MV-4-11 (cell line): ENCODE measurements at places on chromosomes 7 and 10.
A peak's percentile ranks its signal among the peaks of the same experiment; 100 is the strongest.

GRCh38 chr7:84970670-84971069 is 216.2 kb downstream of the SEMA3D start:
- DNase-seq: no peak

GRCh38 chr10:1329622-1330021 is 273.4 kb downstream of the WDR37 start:
- DNase-seq: no peak

- DNase-seq: peak; percentile 80
Measured at GRCh38 chr10:72248468-72249151, 25.1 kb upstream of the DDIT4 start.

- no peak for DNase-seq
Measured at GRCh38 chr10:110737886-110738634, 93.9 kb downstream of the RBM20 start.

- DNase-seq: no peak
Measured at GRCh38 chr7:42127232-42127622, 109.8 kb downstream of the GLI3 start.

DNA sequence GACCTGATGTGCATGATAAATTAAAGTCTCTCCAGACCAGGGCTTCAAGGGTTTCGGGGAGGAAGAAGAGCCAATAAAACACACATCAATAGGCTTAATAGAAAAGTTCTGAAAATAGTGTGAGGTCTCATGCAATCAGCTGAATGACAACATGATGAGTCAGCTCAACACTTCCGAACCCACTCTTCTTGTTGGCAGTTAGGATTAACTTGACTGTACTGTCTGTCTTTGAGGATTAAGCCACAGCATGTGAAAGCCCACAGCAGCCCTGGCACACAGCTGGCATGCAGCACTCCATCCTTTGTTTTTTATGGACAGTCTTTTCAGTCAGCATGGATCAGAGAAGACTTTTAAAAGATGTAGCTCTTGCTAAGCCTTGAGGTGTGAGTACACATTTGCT is 526.9 kb upstream of the VSTM2A start:
- peak; percentile 38 for DNase-seq

DNA sequence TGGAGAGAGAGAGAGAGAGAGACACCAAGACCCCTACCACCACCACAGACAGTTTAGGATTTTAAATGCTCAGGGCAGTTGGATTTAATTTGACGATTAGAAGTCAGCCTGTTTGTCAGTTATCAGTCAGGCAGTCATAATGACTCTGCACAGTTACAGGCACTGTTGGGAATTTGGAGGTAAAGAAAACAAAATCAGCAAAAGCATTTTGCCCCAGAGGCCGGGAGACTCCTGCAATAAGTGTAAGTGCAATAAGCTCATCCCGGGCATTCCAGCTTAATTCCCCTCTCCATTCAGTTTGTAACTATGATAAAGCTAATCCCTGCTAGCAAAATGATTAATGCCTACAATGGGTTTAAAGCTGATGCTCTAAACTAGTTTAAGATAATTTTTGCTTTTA is 13.5 kb downstream of the SEMA3C start:
- DNase-seq: no peak

- DNase-seq: no peak
Measured at GRCh38 chr10:103726637-103727036, 128.7 kb downstream of the SH3PXD2A start.

- no peak for DNase-seq
Measured at GRCh38 chr10:118633786-118634185, 38.3 kb upstream of the PRLHR start.

DNA sequence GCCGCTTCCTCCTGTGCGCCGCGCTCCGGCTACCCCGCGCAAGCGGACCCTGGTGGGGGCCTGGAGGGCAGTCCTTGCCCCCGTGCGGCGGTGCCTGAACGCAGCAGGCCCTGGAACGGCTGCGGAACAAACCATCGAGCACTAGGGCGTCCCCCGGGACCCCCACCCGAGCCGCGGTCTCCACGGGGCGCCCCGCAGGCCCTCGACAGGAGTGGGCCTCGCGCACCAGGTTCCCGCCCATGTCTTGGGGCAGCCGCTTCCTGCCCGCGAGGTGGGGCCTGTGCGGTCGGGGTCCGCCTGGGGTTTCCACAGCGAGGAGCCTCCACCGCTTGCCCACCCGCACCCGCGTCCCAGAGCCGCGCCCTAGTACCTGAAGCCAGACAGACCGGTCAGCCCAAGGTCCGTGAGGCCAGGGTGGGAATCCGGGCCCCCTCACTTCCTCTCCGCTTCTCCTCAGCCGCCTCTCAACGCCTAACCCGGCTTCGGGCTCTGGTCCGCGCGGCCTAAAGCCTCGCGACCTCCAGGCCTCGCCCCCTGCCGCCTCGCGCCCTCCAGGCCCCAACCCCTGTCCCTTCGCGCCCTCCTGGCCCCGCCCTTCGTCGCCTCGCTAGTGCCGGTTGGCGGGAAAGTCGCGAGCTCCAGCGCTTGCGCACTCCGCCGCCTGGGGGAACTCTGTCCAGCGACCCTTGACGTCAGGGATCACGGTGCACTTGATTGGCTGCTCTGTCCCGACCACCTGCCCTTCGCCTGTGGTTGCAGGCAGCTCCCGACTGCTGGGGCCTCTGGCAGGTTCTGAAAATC is 7.0 kb upstream of the GBX1 start:
- DNase-seq: no peak

- DNase-seq: no peak
Measured at GRCh38 chr7:27110186-27111031, 7.9 kb upstream of the HOXA2 start.

DNA sequence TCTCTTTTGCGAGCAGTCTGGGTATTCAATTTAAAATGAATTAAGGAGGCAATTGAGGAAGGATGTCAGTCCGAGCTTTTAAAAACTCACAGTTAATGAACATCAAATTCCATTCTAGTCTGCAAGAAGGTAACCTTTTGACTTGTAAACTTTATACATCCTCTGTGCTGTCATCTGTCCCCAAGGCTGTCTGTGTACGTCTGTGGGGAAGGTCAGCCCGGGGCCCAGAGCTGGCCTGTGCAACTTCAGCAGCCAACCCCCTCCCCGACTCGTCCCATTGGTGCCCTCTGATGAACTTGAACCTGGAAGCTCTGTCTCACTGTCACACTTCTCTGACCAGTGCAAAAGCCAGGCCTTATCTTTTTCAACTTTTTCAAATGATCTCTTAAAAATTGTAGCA is 80.3 kb downstream of the CCDC3 start:
- DNase-seq: no peak

DNA sequence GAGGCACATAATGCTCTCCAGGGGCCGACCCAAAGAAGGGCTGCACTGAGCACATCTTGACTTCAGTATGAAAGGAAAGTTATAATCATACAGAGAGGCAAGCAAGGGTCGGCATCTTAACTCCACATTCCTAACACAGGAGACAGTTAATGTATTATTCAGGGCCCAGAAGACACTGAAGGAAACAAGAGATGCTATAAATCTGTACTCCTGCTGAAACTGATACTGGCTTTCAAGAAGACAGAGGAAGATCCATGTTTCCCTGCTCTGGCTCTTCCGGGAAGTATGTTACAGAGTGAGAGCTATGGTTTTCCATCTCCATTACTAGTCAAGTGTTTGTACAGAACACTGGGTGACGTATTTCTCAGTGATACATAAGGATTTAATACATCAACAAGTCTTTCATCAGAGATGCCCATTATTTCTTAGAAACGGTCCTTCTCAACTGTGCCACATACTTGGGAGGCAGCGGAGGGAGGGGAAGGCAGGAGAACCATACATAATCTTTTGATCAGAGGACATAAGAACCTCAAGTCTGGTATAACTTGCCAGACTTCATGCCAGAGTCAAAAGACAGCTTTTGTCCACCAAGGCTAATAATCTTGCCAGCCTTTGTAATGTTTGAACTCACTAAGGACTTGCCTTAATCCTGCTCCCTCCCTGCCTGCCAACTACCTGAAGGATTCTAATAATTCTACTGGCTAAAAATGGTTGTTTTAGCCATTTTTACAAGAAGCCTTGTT is 58.1 kb downstream of the ENO4 start:
- DNase-seq: no peak

DNA sequence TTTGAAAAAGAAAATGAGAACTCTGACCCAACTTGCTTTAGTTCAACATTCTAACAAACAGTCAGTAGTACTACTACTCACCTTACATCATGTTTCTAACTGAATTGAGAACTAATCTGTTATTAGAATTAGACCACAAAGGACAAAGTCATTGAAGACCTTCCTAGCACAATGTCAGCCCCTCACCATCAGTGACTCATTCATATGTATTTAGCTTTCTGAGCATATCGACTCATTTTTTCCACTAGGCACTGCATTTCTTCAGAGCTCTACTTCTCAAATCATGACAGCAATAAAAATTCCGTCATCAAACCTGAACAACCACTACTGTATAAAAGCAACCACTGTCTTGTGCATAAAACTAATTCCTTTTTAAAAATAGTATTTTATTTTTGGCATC is 4.4 kb upstream of the LRRN3 start:
- no peak for DNase-seq

DNA sequence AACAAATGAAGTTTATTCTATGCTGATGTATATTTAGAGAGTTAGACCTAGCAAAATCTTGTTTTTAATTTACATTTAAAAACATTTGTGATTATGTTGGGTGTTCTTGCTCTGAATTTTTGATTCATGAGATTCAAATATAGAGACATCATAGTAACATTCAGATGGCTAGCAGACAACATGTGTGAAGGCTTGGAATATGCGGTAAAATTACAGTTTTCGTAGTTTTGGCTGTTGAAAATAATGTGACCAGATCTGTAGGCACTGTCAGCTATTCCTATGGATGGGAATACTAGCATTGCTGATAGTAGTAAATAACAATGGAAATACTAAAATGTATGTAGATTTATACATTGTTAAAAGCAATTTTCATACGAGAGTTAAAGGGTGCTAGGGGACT is 131.9 kb downstream of the KAT6B start:
- no peak for DNase-seq

GRCh38 chr10:120392245-120392644 is 64.8 kb upstream of the PLPP4 start:
- DNase-seq: no peak

DNA sequence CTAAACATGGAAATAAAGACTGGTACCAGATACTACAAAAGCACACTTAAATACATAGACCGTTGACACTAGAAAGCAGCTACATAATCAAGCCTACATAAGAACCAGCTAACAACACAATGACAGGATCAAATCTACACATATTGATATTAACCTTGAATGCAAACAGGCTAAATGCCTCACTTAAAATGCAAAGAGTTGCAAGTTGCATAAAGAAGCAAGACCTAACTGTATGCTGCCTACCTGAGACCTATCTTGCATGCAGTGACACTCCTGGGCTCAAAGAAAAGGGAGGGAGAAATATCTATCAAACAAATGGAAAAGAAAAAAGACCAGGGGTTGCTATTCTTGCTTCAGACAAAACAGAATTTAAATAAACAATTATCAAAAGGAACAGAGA is 14.2 kb upstream of the LIPN start:
- no peak for DNase-seq

GRCh38 chr7:29105752-29106668 is 40.3 kb downstream of the CPVL start:
- peak; percentile 77 for DNase-seq

DNA sequence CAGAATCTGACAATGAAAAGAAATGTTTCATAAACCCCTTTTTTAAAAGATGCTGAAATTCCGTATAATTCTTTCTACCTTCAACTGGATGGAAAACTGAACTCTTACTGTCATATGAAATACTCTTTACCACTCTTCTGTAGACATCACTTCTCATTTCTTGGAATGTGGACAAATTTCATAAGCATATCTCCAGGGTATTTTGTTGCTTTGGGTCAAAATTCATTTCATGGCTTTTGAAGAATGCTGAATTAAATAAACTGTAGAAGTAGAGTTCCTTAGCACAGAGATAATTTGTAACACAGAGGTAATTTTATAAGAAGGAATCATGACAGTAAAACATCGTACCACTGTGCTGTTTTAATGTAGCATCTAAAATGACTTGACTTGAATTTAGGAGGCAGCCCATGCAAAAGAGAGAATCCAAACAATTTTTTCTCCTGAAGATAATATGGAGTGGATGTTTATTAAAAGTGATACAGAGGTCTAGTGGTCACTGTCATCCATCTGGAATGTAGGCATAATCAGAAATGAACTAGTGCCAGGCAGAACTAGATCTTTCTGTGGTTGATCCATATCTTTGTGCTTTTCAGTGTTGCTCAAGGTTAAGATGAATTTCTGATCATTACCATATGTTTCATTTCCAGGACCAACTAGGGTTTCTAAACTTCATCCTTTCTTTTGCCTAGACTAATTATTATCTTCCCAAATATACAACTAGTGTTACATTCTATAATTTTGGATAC is 492.0 kb downstream of the KIF20B start:
- no peak for DNase-seq
